ENCODE measurements at places on chromosomes 2 and 18.

- no peak for DNase-seq
These were observed 10.3 kb upstream of the ZCCHC2 start for GRCh38 chr18:62512532-62512931.

GRCh38 chr2:224832207-224832606 lies 116.0 kb upstream of the CCDC195 start:
- DNase-seq: no peak

DNA sequence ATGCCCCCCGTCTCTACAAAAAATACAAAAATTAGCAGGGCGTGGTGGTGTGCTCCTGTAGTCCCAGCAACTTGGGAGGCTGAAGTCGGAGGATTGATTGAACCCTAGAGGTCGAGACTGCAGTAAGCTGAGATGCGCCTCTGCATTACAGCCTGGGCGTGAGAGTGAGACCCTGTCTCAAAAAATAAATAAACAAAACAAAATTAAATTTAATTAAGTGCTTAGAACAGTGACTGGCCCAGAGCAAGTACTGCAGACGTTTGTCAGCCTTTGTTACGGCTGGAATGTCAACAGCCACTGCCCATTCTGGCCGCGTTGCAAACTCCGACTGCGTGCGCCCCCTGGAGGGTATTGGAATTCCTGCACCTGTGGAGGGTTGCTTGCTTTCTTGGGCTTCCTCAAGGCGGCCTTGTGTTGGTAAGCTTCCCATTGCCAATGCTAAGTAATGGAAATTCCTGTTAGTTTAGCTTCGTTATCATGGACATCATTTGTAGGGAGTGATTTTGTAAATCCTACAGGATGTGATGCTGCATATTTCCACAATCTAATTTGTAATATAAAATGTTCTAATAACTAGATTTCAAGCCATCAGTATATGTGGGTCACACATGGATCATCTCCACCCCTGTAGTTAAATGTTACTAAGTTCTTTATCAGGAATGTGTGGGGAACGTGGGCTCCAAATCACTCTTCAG lies 15.9 kb upstream of the ATP6V1B1 start:
- DNase-seq: peak; percentile 44

DNA sequence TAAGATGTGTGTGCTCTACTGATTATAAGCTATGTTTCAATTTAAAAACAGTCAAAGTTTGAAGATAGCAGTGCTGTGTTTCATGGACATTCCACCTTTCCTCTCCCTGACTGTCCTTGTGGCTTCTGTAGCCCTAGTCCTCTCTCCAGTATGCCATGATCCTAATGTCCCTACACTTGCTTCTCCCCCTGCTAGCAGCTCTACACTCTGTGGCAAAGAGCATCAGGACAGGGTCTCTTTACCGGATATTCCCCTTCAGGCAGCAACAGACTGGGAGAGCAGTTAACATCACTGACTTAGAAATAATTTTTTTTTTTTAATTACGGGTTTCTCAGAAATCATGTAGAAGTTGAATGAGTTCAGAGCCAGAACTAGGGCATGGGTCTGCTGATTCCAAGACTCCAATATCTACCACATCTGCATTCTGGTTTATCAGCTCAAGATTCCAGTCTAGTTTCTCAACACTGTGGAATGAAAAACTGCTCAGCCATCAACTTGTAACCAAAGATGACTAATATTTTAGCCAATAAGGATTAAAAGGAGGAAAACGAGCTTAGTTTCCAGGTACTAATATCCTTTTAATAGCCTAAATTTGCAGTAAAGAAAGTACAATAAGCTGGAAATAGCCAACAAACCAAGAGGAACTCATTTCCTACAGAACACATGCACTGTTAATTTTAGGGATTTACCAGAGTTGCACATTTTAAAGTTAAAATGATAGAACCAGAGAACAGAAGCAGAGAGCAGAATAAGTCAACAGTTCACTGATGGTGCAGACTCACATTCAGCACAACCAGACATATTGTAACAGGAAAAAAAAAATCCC lies 45.2 kb downstream of the TMEM131 start:
- no peak for DNase-seq

GRCh38 chr2:133655610-133656009 lies 87.3 kb upstream of the NCKAP5 start:
- no peak for DNase-seq

DNA sequence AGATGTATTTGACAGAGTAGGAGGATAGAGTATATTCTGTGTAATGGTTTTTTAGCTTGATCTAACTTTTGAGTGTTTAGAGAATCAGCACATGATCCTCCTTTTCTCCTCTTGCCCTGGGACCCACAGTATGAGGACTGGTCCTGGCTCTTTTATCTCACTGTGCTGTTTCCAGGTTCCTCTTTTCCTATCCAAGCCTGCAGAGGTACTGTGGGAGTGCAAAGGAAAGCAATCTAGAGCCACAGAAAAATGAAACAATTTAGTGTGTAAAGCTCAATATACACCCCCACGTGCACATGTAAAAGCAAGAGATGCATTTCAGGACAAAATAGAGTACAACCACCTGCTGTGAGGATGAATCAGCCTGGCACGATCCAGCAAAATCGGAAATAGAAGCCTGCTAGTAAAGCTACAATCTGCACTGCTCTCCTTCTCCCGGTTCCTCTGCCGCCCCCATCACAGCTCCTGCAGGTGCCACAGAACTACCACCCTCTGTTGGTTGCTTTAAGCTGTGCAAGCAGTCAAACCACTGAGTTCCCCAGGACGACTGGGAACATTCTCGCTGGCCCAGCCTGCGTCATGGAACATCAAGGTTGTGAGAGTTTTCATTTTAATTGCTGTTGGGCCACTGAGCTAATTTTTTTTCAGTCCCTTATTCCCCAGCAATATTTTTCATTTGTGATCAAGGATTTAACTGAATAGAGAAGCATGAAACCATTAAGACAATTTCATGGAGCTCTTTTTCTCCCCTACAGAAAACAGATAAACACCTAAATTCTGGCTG lies 47.8 kb upstream of the MAPRE3 start:
- peak; percentile 41 for DNase-seq

DNA sequence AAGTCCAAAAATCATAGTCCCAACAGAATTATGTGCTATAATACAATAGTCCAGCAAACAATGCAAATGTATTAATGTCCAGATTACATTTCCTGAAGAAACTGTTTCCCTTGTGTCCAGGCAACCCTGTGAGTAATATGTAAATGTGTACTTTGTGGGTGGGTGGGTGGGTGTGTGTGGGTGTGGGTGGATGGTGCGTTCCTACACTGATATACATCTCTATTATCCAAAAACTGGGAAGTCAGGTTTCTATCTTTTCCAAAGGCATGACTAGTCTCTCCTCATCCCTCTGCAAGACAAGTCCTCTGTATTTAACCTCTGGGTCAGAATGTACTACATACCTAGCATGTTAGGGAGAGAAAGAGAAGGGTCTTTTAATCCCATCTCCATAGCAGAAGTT lies 71.6 kb downstream of the LNPK start:
- DNase-seq: no peak

DNA sequence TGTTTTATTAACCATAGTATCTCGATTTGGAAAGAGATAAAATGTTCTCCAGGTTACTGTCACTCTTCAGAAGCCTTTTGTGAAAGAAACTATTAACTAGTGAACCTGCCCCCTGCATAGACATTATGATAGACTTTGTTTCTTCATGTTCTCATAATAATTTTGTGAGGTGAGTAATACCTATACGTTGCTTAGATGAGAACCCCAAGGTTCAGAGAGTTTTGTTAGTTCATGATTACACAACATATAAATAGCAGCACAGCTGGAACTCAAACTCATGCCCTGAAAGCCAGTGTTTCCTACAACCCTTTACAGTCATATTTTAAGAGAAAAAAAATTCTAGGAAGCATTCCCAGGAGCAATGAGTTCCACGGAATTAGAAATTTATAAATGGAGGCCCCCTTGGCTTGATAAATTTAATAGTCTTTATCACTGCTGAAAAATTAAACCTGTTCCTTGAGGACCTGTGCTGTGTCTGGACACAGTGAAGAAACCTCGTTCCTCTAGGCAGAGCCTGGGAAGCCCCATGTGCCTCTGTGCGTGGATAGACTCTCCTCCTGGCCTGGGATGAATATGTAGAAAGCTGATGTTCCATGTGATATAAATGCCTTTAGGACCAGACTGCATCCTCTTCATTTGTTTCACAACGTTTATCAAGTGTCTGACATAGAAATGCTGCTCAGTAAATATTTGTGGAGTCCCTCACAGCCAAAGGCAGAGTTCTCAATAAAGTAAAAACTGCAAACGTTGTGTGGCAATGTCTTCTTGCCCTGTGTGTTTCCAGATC lies 1257.0 kb upstream of the GYPC start:
- DNase-seq: no peak

- no peak for DNase-seq
These were observed 48.6 kb upstream of the GPR17 start for GRCh38 chr2:127597046-127597983.

GRCh38 chr2:1647417-1648240 lies 96.7 kb downstream of the PXDN start:
- DNase-seq: no peak

- DNase-seq: no peak
These were observed 153.2 kb downstream of the WDR7 start for GRCh38 chr18:56804395-56804794.

GRCh38 chr2:119823734-119824334 lies 64.1 kb downstream of the PTPN4 start:
- no peak for DNase-seq

DNA sequence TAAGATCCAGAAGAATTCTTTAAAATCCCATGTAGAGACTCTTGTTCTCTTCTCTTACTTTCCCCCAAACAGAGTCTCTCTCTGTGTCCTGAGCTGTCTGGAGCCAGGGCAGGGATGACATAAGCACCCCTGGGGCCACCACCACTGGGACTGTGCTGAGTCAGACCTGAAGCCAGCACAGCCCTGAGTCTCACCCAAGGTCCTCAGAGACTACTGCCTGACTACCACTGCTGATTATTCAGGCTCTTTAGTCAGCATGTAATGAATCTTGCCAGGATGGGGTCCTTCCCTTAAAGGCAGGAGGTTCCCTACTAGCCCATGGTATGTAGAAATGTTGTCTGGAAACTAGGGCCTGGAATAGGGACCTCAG lies 34.9 kb upstream of the DYNC1I2 start:
- DNase-seq: peak; percentile 29

- no peak for DNase-seq
These were observed 176.9 kb downstream of the ASB1 start for GRCh38 chr2:238603596-238603995.

DNA sequence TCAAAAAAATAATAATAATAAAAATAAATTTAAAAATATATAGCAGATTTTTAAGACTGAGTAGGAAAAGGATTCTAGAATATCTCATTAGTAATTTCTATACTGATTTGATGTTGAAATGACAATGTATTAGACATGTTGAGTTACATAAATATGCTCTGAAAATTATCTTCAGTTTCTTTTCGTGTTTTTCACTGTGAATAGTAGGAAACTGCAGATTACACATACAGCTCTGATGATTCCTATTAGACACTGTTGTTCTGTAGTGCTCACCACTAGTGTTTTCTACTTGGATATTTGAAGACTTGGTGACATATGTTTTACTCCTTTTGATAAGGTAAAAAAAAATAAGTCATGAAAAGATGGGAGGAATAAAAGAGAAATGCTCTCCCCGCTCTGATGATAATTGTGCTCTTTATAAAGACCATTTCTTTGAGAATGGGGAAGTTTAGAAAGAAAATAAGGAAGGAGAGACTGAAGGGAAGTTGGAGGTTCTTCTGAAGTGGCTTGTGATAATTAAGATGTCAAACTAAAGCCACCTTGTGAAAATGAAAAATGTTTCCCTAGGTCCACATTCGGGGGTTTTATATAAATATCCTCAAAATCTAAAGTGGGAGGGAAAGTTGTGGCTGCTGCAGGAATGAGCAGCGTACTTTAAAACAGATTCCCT lies 52.9 kb downstream of the SLC9A2 start:
- DNase-seq: no peak

- peak; percentile 5 for DNase-seq
These were observed 13.2 kb downstream of the PRELID3A start for GRCh38 chr18:12420821-12421421.

DNA sequence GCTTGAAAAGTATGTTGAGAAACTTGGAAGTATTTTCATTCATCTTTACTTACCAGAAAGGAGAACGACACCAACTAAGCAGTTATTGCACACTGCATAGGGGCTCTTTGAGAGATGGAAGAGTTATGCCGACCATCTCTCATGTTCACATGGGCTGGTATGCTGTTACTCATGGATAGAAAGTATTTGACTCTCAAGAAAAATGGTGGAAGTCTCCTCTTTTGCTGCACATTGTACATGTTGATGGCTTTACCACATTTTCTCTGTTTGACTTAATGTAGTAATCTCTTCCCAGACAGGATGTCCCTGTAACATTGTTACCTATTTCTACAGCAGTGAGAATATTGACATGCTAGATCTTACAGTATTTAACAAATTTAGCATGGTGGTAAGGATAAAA lies 23.2 kb downstream of the CAB39 start:
- DNase-seq: no peak

DNA sequence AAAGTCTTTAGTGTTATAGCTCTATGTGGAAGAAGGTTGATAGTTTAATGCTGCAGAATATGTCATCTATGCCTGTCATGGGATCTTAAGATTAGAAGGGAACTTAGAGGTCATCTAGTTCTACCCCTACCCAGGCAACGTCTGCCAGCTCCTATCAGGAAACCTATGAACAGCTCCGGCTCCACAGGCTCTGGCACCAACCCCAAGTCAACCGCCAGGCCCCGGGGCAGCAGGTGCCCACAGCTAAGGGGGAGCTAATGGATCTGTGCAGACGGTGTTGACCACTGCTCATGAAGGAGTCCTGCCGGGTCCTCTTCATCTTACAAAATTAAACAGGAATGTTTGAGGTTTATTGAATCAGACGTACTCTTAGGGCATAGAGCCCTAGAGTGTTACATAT lies 440.8 kb upstream of the KLHL29 start:
- DNase-seq: no peak

- DNase-seq: no peak
These were observed 39.7 kb upstream of the SOCS6 start for GRCh38 chr18:70249118-70249517.

GRCh38 chr2:3403587-3404334 lies 24.3 kb downstream of the TRAPPC12 start:
- DNase-seq: no peak

GRCh38 chr18:76973520-76974266 lies 151.3 kb downstream of the ZNF236 start:
- DNase-seq: no peak

DNA sequence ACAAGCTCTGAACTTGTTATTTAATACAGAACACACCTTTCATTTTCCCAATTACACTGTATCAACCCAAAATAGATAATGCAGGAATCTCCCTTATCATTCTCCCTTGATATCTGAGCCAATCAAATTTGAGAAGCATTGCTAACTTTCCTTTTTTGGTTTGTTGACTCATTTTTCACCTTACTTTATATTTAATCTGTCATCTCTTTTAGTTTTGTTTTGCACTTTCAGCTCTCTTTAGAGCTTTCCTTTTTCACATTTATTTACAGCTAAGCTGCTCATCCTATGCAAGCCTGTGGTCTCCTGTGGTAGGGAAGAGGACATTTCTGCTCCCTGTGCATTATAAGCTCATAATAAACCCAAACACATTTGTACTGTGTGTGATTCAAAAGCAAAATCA lies 50.1 kb downstream of the ITGAV start:
- no peak for DNase-seq

- peak; percentile 20 for DNase-seq
These were observed 208.4 kb downstream of the RAD51AP2 start for GRCh38 chr2:17309741-17310339.

- peak; percentile 18 for DNase-seq
These were observed at the start of gene TYMS for GRCh38 chr18:657311-658000. TYMS (plus strand) TSS chr18:657653; CDS start chr18:657743, 90 bp downstream.
